ENCODE measurements at places on chromosomes 7 and 10.

- no peak for DNase-seq
Observed at GRCh38 chr7:51647931-51648351, 331.3 kb upstream of the COBL start.

- DNase-seq, result no peak
Observed at GRCh38 chr7:107850643-107851042, 40.3 kb upstream of the DLD start.

- DNase-seq, result no peak
Observed at GRCh38 chr10:44468965-44469364, 84.1 kb upstream of the CXCL12 start.

GRCh38 chr7:5424749-5425506 lies 1.3 kb upstream of the TNRC18 start:
- no peak for DNase-seq

DNA sequence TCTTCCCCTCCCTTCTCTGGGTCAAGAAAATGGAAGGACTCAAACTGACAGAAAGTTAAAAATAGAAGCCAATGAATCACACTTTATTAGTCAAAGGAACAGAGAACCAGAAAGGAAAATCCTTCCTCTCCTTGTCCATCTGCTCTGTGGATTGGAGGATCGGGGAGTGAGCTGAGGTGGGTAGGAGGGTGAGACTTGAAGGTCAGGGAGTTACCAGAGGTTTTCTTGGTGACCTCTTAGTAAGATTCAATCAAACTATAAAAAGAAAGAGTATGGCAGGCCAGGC lies 12.2 kb downstream of the TLX1 start:
- DNase-seq, result no peak

DNA sequence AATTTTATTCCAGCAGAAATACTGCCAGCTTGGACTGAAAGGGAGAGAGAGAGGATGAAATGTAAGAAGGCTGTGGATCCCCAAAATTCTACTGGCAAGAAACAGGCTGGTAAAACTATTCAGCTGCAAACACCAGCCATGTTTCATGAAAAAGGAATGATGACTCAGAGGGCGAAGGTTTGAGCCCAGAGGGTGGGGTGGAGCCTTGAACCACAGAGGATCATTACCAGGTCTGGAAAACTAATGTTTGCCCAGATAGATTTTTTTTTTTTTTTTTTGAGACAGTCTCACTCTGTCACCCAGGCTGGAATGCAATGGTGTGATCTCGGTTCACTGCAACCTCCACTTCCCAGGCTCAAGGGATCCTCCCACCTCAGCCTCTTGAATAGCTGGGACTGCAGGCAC lies 41.7 kb upstream of the NRF1 start:
- DNase-seq, result no peak

- no peak for DNase-seq
Observed at GRCh38 chr10:102613286-102613685, 31.0 kb upstream of the TRIM8 start.

DNA sequence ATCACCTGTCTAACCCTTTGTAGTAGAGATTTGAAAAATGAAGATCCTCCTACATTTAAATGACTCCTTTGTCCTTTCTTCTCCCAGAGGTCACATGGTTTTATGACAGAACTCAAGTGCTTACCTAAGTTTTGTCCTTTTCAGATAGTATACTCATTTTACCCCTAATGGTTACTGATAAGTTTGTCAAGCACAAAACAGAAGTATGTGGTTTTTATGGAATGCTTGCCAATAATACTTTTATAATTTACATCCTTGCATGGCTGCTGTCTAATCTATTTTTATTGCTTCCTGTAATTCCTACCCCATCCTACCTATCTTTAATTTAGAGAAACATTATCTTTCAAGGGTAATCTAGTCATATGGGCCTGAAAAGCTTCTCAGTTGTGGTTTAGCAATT lies 37.5 kb downstream of the HELLS start:
- no peak for DNase-seq

GRCh38 chr7:123961771-123962170 lies 36.7 kb downstream of the SPAM1 start:
- no peak for DNase-seq

- DNase-seq, result no peak
Observed at GRCh38 chr10:79477456-79477855, 32.0 kb upstream of the ZCCHC24 start.

DNA sequence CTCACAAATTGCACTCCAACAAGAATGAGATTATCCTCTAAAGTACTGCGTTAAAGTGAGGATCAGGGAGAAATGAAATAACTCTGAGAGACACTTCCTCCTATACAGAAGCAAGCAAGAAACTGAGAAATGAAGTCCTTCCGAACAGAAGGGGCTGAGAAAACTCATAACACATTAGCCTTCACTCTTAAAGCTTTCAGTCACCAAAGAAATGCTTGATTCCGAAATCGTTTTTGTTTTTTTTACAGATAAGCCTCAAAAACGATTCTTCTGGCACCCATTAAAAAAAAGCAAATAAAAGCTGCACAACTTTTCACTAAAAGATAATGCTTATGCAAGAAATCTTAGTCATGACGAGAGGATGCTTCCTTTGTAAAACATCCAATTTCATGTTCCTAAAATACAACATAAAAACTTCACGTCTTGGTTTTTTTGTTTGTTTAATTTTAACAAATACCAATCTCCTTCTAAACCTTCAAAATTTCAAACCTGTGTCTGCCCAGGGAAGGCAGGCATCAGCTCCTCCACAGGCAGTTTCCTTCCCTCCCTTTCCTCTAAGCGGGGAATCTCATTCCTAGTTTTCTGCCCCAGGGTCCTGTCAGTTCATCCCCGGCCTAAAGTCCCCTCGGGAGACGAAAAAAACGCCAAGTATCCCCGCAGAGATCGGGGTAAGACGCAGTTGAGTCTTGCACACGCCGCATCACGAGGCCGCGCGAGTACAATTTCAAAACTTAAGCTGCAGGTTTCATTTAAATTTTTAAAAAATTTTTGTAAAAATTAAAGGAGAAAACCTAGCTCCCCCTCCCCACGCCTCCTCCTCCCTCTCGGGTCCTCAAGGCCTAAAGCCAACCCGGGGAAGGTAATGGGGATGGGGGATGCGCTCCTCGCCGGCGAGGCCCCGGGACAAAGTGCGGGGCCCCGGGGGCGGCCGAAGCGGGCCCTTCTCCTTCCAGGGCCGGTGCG lies 1.1 kb downstream of the BAZ1B start:
- no peak for DNase-seq

DNA sequence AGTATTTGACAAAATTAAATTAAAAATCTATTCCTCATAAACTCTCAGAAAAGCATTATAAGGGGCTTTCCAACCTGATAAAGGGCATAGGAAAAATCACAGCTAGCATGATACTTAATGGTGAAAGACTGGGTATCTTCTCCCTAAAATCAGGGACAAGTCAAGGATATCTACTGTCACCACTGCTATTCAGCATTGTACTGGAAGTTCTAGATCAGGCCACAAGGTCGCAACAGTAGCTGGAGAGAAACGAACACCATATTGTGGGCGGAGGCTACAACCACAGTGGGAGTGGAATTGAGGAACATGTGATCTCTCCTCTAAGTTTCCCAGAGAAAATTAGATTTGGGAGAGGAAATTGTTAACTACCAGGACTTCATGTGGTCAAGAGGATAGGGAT lies 70.0 kb upstream of the NAMPT start:
- no peak for DNase-seq

DNA sequence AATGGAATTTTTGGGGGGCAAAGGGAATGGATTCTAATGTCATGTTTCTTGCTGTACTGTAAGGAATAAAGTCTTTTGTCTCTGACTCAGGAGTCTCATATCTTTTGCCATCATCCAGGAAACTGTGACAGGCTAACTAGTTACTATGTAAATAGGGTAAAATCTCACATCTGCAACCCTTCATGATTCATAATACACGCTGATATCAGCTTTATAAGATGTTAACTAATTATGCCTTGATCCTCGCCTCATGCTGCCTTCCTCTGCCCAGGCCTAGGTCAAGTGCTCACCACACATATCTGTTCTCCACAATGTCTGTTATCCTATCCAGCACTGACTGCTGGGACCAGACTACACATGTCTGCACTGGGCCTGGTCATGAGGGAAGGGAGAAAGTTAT lies 81.3 kb upstream of the CXCL12 start:
- no peak for DNase-seq

GRCh38 chr7:2157473-2158279 lies 75.1 kb downstream of the MAD1L1 start:
- DNase-seq, result no peak

- no peak for DNase-seq
Observed at GRCh38 chr7:68904630-68905029, 693.6 kb upstream of the AUTS2 start.

DNA sequence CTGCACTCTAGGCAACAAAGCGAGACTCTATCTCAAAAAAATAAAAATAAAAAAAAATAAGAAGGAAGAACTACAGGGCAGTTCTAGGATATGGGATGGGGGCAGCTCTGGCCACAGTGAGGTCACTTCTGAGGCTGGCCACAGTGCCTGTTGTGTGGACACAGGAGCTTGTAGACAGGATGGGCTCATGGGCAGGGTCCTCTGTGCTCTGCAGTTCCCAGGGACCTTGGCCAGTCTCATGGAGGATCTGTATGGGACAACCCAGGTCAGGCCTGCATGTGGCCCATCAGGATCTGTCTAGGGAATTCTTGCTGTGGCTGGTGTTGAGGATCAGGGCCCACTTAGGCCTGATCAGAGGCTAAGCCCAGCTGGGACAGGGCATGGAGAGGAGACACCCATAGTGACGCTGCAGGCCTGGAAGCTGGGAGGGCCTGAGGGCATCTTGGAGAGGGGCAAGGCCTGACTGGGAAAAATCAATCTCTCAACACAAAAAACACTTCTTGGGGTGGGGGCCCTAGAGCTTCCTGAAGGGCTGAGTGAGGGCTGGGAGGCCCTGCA lies 19.4 kb upstream of the PAX2 start:
- no peak for DNase-seq

DNA sequence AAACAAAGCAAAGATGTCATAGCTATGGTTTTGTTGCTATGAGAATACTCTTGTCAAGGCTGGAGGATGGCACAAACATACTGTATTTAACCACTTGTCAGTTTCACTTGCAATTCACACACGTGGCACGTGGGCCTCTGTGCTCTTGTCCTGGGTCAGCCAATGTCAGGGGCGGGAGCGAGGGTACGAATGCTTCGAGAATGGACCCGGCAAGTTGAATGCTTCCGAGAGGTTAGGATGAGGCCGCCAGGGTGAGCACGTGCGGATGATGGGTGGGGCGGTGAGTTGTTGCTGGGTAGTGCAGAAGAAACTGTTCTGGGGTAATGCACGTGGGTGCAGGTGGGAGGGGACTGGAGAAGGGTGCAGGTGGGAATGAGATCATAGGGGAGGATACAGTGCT lies 10.4 kb upstream of the OCM2 start:
- no peak for DNase-seq

DNA sequence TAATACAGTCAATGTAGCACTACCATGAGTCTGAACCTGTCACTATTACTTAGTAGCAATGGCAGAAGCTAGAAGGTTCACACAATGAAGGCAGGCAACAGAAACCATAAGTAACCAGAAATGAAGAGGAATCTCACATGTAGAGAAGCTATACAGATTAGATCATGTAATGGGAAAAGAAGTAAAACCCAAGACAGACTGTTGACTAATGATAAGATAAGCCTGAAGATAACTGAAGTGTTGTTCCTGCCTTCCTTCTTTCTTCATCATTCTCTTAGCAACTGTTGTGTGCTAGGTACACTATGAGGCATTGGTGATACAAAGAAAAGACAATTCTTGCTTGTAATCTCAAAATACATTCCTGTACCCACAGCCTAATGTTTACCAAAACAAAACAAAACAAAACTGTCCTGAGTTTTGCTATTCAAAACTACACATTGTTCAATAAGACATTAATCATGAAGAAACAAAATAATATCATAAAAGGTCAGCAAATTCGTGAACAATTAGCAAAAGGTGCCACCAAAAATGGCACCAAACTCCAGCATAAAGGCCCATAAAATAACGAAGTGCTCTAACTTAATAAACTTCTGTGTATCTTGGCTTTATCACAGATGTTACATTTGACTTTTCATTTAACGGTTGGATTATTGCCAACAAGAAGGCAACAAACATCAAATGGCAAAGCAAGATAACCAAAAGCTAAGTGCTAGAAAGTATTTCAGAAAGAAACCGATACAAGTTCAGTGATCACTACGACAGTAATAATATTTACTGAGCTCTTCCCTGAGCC lies 27.1 kb downstream of the ZNF800 start:
- DNase-seq, result no peak

- DNase-seq, result no peak
Observed at GRCh38 chr7:45598886-45599520, 24.8 kb downstream of the ADCY1 start.

DNA sequence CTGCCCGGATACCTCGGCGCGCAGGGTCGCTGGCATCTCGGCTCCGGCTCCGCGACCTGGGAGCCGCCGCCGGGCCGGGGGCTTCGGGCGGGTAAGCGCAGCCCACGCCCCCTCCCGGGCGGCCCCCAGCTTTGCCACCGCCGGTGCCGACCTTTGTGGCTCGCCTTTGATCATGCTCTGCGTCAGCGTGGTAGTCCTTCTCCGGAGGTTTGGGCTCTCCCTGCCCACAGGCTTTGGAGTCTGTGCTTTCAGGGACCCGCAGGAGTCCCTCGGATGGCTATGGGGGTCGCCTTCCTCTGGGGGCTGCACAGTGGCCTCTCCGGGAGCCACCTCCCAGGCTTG lies 7.3 kb downstream of the ATP6V1F start:
- no peak for DNase-seq

- DNase-seq, result no peak
Observed at GRCh38 chr7:88661921-88662320, 97.6 kb upstream of the ZNF804B start.

- DNase-seq, result no peak
Observed at GRCh38 chr7:157715071-157715937, 378.5 kb downstream of the DNAJB6 start.

GRCh38 chr7:99036546-99037111 lies 107.3 kb downstream of the SMURF1 start:
- DNase-seq, result peak; percentile 41

DNA sequence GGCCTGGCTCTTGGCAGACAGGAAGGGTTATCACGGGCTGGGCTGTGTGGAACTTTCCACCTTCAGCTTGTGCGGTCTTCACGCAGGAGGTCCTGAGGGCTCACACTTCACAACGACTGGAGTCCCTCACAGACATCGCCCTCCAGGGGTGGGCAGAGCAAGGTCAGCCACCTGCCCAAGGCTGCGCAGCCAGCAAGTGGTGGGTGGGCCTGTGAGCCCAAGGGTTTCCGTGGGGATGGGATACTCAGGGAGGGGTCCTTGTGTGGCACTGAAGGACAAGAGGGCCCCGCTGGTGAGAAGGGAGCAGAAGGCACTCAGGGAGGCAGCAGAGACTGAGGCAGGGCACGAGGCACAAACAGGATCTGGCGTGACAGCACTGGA lies 22.0 kb downstream of the PDIA4 start:
- DNase-seq, result no peak

DNA sequence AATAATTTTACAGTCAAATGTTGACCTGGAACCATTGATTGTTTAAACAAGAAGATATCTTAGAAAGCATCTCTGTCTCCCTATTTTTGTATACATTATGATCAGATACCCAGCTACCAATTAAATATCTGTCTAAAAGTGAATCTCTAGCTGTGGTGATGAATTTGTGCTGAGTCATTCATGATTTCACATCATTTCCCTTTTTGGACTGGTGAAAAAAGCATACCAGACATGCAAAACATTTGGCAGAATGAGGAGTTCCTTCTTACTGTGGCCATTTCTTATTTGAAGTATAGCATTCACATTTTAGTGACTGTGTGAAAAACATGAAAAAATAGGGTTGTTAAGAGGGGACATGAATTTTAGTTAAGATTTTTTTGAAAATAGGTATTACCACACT lies 98.0 kb upstream of the GATA3 start:
- DNase-seq, result no peak
